Islet precursor cell (in vitro differentiated cells): ENCODE measurements at places on chromosomes 4 and X.

DNA sequence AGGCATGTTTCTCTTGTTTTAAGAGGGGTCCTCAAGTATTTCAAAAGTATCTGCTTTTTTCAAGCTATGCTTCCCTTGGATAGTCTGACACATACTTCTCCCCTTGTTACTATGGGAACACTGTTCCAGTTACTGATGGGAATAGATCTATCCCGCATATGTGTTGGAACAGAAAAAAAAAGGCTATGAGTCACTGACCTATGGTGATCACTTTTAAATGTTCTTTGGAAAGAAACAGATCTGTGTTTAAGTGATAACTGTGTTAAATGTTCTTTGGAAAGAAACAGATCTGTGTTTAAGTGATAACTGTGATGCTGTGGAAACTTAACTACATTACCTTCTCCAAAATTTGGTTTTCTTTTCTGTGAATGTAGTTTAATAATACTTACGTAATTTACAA is 303.2 kb downstream of the TEX13C start:
- no peak for DNase-seq

- DNase-seq: no peak
Observed at GRCh38 chr4:168781341-168781740, 228.7 kb downstream of the CBR4 start.

DNA sequence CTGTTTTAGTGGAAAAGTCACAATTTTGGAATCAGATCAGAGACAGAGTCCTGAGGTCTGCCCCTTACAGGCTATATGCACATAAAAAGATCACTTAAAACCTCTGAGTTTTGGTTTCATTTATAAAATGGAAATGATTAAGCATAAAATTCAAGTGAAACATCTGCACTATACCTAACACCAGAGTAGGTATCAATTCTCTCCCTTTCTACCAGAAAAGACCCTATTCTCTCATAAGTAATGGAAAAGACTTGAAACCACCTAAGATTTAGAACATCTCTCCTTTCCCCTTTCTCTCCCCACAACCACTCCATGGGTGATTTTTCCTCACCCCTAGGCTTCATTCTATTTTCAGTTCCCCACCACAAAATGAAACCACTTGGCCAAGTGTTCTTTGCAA is 907 bp downstream of the LHFPL1 start:
- no peak for DNase-seq

DNA sequence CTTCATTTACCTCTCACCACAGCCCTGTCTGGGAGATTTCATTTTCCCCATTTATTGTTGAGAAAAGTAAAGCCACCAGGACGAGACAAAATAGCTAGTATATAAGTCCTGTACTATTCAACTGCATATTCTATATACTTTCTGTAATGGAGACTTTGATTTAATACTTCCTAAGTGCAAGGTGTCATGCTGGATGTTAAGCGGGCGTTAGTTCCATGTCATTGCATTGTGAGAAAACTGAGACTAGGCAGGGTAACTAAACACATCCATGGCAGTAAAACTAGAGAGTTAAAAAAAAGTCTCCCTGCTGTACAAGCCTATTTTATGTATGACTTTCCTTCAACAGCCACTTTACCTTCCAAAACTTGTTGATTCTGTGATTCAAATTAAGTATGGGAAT is 969.6 kb downstream of the STIM2 start:
- DNase-seq: no peak

GRCh38 chrX:15056044-15056443 is 182.8 kb downstream of the MOSPD2 start:
- DNase-seq: no peak

DNA sequence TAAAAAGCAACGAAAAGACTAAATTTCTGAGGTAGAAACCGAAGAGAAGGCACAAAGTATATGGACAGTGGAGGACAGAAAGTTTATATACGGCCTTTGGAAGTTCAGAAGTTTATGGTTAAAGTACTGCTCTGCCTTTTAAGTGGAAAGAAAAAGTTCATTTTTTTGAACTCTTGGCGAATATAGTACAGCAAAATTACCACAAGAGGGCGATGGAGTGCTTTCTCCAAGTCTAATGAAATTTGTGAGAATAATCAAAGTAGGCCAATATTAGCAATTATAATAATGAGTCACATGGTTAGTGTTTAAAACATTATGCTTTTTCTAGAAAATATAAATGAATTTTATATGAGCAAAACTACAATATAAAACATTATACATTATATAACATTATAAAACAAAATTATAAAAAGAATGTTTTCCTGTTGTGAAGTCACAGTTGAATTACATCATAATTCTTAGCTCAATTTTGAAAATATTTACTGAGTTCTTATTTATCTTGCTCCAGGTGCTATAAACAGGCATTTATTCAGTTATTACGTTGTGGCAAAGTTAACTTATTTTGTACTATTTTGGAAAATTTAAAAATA is 136.2 kb upstream of the BMPR1B start:
- no peak for DNase-seq

DNA sequence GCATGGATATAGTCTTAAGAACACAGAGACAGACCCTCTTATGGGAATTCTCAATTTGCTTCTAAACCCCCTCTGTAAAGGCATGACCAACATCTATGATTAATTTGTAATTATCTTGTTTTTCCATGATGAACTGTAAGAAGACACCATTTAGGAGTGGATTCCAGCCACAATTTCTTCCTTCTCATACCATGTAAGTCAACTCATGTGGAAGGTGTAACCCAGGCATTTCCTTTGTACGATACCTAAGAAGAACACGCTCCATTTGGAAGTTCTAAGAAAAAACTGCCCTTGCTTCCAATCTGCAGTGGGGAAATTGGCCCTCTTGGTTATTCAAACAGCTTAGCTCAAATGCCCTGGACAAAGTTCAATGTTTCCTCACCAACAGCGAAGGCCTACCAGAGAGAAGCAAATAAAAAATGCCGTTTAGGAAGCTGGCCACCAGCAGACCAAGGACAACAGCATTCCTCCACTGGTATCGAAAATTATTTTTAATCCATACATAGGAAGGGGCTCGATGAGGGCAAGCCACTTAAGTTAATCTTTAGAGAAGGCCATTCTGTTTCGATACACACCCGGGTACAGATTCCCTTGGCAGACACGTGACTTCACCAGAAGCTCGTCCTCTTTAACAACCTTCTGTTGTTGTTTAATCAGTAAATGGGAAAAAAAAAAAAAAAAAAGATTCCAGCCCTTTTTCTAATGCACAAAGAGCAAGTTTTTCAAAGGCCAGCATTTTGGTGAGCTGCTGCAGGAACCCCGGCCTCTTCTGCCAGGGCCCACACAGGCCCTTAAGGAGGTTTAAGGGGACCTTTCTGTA is 2.6 kb downstream of the DHRSX start:
- DNase-seq: no peak

- DNase-seq: no peak
Observed at GRCh38 chrX:48498374-48498809, 10.4 kb upstream of the PORCN start.

GRCh38 chr4:155430895-155431795 is 54.4 kb upstream of the MAP9 start:
- DNase-seq: no peak

GRCh38 chr4:99383399-99383798 is 30.9 kb upstream of the ADH1C start:
- DNase-seq: no peak

- DNase-seq: no peak
Observed at GRCh38 chr4:85228264-85228663, 246.7 kb upstream of the ARHGAP24 start.

DNA sequence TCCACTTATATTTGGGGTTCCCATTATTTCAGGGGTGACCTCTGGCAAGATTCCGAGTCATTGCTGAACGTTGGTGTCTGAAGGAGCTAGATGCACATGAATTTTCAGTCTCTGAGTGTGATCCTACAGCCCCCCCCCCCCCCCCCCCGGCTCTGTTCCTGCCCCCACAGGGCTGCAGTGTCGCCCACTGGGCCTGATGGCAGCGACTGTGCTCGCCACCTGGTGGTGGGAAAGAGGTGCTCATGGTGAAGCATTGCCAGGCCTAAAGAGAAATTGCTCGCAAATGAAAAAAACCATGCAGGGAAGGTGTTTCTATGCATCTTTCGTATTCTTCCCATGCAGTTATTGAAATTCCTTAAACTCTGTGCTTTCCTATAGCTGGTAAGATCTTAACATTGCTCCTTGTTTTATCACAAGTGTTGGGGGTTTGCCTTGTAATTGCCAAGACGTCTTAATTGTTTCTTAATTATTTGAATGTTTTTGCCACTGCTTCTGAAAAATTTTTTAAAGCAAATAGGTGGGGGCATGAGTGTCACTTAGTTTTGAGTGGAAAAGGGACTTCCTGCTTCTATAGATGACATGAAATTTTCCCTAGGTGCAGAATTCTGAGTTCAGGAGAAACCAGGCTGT is 63.2 kb downstream of the CLDN22 start:
- peak; percentile 74 for DNase-seq

DNA sequence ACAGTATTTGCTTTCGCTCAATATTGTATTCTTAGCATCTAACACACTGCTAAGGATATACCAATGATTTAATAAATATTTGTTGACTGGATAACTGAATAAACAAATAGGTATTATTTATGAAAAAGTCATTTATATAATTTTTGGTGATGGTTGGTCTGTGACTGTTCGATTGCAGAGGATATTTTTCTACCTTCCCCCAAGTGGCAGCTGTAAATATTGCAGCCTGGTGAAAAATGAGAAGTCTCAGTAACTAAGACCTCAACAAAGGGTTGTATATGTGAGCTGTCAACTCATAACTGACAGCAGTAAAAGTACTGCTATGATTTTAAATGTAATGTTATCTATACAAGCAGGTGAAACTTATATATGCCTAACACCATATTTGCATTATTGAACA is 36.0 kb downstream of the HTR2C start:
- DNase-seq: no peak

DNA sequence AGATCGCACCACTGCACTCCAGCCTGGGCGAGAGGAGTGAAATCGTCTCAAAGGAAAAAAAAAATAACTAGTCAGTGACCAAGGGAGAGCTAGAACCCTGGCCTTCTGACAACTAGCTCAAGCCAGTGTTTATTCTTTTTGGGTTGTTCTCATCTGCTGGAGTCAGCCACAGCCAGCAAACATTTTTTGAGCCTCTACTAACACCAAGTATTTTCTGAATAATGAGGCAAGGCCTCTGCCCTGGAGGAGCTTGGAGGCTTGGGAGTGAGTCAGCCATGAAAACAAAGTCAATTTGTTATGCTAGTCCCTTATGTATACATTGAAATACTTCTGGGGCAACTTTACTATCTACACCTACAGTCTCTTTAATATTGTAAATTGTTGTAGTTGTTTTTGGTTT is 46.5 kb downstream of the TMA16 start:
- peak; percentile 73 for DNase-seq

DNA sequence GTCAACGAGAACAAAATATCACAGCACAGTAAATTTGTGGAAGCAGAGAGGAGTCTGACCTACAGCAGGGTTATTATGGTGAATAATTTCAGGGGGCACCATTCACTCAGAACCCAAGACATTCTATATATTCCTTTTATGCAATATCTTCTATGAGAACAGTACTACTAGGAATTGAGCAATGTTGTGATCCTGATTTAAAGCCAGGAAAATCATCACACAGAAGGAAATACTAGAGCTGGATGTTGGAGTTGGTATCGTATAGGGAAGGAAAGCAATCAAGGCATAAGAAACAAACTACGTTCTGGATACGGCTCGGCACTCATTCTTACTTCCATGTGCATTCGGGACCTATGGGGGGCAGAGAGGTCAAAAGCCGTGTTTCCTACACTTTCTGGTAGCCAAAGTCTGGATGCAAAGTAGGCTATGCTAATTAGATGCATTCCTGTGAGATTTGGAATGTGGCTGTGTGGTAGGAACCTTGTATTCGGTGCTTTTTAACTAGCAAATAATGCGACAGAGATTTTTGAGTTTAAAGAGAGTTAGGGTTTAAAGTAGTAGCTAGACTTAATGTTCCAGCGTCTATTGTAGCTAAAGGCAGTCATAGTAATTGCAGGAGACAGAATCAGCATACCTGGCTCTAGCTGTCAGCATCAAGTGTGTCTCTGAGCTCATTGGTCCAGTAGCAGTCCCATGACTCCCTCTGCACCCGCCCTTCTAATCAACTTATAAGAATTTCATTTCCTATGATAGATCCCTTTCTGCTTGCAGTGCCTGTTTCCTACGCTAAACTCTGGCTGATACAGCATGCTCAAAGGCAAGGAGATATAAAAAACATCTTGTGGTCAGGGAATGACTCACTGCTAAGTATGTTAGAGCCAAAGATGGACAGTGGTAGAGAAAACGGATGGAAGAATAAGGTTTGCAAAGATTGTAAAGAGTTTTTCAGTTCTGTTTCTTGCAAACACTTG is 43.3 kb upstream of the PDGFC start:
- DNase-seq: peak; percentile 53

GRCh38 chr4:3239303-3239702 is 9.7 kb upstream of the MSANTD1 start:
- DNase-seq: no peak

DNA sequence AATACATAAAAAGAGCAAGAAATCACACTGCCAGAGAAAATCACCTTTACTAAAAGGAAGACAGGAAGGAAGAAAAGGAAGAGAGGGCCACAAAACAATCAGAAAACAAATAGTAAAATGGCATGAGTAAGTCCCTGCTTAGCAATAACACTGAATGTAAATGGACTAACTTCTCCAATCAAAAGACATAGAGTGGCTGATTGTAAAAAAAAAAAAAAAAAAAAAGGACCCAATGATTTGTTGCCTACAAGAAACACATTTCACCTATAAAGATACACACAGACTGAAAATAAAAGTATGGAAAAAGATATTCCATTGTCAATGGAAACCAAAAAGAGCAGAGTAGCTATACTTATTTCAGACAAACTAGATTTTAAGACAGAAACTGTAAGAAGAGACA is 12.6 kb downstream of the CENPU start:
- no peak for DNase-seq

- peak; percentile 96 for DNase-seq
Observed at GRCh38 chr4:41144812-41145211, 69.5 kb downstream of the APBB2 start.
